Inflammatory macrophage (primary cell): ENCODE measurements at places on chromosomes 7 and 10.

GRCh38 chr10:129466703-129467358 is at the start of gene MGMT:
Gene MGMT (plus strand): TSS chr10:129467241.
- peak; percentile 97 for DNase-seq

- DNase-seq: peak; percentile 66
Measured at GRCh38 chr7:143490717-143491306, 13.1 kb downstream of the TAS2R41 start.

- no peak for DNase-seq
Measured at GRCh38 chr7:140402178-140402835, 1.6 kb upstream of the RAB19 start.

- no peak for DNase-seq
Measured at GRCh38 chr7:114924038-114924712, 2.3 kb downstream of the MDFIC start.

DNA sequence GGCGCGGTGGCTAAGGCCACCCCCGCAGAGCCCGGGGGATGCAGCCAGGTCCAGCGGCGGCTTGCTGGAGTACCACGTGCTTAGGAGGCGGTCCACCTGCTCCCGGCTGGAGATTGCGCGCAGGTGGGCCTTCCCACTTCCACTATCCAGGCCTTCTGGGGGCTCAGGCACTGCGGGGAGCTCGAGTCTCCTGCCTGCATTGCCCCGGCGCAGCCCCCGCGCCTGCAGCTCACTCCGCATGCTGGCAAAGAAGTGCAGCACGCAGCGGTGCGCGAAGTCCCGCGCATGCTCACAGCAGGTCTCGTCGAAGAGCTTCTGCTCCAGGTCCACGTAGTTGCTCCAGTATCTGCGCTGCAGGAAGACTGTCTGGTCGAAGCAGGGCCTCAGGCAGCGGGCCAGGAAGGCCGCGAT is 5.8 kb downstream of the CALHM3 start:
- DNase-seq: no peak

DNA sequence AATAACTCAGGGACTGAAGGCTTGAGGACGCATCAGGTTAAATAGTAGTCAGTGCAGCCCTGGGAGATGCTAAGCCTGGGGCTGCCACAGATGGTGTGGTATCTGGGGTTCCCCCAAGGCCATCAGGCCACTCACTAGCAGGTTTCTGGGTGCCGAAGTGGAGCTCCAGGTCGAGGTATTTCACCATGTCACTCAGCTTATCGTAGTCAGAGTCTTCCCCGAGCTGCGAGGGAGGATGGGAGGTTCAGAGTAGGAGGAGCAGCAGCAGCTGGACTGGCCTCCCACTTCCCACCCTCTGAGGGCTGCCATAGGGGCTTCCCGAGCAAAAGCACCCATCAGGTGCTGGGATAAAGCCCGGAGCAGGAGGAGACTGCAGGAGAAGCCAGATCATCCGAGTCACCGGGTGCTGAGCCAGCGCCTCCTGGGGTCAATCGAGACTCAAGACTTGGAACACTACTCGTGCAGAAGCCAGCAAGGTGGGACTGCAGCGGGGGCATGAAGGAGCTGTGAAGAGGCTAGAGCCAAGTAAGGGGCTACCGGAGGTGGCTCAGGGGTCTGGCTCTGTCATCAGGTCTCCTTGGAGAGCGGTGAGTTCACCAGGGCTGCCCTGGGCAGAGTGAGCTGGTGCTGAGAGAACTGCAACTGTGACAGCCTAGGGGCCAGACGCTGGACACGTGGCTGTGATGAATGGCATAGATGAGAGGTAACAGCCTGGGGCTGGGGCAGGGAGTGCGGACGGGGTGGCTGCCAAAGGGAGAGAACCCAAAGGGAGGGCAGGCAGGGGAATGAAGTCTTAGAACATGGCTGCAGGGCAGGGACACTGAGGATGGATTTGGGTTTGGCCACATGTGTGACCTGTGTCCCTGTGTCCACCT is 45.3 kb downstream of the GRID2IP start:
- no peak for DNase-seq

DNA sequence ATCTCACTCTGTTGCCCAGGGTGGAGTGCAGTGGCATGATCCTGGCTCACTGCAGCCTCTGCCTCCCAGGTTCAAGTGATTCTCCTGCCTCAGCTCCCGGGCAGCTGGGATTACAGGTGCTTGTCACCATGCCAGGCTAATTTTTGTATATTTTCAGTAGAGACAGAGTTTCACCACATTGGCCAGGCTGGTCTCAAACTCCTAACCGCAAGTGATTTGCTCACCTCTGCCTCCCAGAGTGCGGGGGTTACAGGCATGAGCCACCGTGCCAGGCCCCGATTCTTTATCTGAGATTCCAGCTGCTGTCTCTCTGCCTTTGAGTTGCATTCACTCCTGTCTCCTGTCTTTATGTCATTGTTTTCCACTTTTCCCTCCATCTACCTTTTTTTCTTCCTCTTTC is 168.7 kb downstream of the TMEM178B start:
- no peak for DNase-seq

- DNase-seq: peak; percentile 91
Measured at GRCh38 chr7:101099969-101100781, 14.9 kb downstream of the TRIM56 start.

- no peak for DNase-seq
Measured at GRCh38 chr10:62652114-62652513, 152.4 kb upstream of the ADO start.

GRCh38 chr7:40659231-40659630 is 524.4 kb downstream of the SUGCT start:
- DNase-seq: no peak

DNA sequence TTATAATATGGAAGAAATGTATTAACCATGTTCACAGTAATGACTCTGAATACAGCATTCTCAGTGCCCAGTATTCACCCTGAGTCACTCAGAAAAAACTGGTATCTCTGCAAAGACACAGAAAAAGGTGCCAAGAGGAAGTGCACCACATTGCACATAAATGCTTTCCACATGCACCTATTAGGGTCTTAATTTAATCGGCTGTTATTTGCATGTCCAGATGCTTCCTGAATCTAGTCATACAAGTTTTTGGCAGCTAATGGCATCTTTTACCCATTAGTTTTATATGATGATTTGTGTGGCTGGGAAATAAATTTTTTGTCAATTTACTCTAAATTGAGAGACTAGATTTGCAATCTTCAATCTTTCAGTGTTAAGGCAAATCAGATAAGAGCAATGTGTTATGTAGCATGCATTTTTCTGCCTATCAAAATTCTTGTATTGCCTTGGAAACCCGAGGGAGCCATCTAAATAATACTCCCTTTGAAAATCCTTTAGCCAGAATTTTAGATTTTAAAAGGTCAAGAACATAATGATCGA is 58.2 kb downstream of the ZNF680 start:
- DNase-seq: no peak

GRCh38 chr7:23043441-23043840 is 29.5 kb upstream of the HYCC1 start:
- DNase-seq: no peak

DNA sequence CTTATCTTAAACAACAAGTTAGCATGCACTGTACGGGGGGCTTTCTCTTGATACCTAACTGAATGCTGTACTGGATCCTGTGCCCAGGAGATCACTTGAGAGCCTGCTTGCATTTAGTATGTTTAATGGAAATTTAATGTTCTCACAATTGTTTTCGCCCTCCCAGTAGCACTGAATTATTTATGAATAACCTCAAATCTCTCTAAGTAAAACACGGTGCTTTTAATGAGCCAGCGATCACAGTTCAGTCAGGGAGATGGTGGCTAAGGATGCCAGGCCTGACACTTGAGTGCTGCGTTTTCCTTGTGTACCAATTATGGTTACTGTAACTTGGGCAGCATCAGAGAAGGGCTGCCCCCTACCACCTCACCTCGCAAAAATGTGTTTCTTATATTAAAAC is 115.5 kb upstream of the ADARB2 start:
- DNase-seq: no peak

- DNase-seq: no peak
Measured at GRCh38 chr7:24884401-24884800, 95.6 kb downstream of the OSBPL3 start.

GRCh38 chr10:95389982-95390381 is 99.2 kb upstream of the PDLIM1 start:
- no peak for DNase-seq

DNA sequence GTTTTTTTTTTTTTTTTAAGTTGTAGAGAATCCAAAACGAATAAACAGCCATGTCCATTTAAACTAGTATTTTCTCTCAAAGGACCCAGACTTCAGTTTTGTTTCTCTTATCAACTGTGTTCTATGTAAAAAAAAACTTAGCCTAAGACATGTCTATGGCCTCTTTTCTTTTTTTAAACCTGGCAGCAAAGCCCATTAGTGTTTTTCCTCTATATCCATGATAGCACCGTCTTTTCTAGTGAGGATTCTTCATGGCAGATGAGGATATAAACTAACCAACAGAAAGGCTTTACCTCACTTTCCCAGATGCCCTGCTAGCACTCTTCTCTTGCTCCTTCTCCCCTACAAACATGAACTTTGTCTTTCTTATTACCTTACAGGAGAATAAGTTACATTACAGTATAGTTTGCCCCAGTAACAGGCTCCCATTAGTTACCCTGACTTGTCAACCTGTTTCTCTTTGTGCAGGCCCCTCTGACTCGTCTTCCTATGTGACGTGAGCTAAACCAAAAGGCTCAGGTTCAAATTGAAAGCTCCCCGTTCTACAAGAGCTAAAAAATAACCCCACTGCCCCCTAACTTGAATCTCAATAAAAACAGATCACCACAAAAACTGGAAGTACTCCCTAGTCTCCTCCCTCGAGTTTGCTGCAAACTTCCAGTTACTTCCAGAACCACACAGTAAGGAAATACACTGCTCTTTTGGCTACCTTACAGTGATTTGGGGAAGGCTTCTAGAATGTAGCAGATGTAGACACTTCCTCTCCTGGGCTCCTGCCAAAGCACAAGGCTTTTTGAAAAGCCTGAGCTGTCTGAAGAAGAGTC is 20.1 kb downstream of the P4HA1 start:
- peak; percentile 51 for DNase-seq

DNA sequence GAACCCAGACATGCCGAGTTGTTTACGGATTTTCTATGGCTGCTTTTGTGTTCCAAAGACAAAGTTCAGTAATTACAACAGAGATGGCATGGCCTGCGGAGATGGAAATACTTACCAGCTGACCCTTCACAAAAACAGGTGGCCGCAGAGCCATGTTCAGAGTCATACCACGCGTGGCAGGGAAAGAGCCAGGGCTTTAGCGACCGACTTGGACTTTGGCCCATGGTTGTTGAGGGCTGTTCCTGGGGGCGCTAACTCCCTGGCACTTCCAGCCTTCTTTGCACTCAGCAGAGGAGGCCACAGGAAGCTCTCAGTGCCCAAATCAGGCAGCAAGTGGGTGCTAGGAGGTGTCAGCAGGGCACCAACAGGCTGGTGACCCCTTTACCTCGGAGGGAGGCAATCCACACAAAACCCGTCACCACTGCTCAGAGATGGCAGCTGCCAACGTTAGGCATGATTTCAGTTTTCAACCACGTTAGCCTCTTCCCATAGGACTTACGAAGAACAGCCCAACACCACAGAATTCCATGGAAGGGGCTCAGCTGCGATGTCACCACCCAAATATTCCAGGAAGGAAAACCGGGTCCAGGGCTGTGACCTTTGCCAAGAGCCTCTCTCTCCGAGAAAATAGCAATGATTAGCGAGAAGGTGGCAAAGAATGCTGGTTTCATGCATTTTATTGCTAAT is 21.4 kb upstream of the CNPY1 start:
- DNase-seq: no peak

DNA sequence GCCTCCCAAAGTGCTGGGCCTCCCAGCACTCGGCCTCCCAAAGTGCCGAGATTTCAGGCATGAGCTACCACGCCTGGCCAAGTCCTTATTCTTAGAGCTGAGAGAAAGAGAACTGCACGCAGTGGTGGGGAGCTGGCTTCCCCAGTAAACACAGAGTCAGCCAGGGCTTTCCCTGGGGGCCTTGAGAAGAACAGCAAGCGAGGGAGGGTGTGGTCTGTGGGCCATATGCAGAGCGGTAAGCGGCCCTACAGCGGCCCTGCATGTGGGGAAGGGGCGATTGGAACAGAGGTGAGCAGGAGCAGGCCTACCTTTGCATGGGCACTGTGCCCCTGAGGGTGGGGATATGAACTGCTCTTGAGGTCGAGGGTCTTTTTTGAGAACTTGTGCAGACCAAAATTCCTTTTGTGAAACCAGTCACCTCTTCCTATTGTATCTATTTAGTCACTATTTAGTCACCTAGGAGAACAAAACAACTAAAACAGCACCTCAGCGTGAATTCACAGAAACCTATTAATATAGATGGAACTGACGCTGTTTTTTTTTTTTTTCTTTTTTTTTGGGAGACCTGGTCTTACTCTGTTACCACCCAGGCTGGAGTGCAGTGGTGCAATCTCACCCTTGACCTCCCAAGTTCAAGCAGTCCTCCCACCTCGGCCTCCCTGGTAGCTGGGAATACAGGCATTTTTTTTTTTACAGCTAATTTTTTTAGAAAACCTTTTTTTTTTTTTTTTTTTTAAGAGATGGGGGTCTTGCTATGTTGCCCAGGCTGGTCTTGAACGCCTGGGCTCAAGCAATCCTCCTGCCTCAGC is 36.9 kb upstream of the SH2D4B start:
- DNase-seq: peak; percentile 64

GRCh38 chr7:44065431-44066110 is at the start of gene PGAM2:
Gene PGAM2 (minus strand): TSS chr7:44065567. CDS start chr7:44065529, 38 bp downstream.
- peak; percentile 4 for DNase-seq

- peak; percentile 64 for DNase-seq
Measured at GRCh38 chr10:63376560-63377304, 89.0 kb downstream of the JMJD1C start.

GRCh38 chr7:148696787-148697186 is 1.9 kb upstream of the CUL1 start:
- DNase-seq: no peak

DNA sequence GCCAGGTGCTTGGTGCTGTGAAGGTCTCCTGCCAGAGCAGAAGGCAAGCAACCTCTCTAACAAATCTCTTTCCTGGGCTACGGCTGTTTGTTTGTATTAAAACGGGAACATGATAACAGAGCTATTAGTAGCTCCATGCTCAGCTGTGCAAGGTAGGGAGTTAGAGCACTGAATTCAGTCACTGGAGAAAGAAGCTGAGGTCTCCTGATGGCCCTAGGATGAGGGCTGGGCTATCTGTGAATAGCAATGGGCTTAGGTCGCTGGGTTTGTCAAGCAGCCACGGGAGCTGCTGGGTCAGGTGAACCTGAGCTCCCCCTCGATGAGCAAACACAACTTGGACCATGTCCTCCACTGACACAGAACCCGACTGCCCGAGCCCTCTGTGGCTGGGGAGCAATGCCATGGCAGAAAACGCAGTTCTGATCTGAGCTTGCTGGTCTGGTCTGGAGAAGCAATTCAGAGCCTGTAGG is 24.4 kb downstream of the TACC2 start:
- DNase-seq: no peak

- no peak for DNase-seq
Measured at GRCh38 chr7:82527851-82528250, 84.3 kb upstream of the CACNA2D1 start.
